Effector CD4-positive, alpha-beta T cell (primary cell): ENCODE measurements at places on chromosomes 2 and 18.

GRCh38 chr2:217166241-217166850 lies 306.5 kb upstream of the TNP1 start:
- no peak for DNase-seq

DNA sequence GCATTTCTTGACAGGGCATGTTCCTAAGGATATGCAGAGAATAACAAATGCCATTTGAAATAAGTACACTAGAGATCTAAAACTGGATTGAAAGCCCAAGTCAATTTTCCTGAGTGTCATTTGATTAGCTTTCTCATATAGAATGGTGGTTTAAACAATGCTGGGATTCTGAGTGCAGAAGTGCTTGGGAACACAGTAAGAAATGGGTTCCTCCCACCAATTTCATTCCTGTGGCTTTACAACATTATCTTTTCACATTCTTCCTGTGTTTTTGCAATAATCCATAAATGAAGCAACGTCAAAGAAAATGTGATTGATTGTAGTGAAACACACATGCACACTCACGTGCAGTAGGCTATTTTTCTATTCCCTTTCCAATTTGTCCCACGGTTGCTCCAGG lies 1858.4 kb upstream of the PIK3C3 start:
- no peak for DNase-seq

- DNase-seq, result no peak
Observed at GRCh38 chr2:234451852-234452625, 44.8 kb downstream of the ARL4C start.

- no peak for DNase-seq
Observed at GRCh38 chr18:44764863-44765262, 84.2 kb downstream of the SETBP1 start.

- no peak for DNase-seq
Observed at GRCh38 chr2:190354003-190354690, 10.8 kb downstream of the INPP1 start.

GRCh38 chr2:211816754-211817153 lies 721.8 kb downstream of the ERBB4 start:
- no peak for DNase-seq

DNA sequence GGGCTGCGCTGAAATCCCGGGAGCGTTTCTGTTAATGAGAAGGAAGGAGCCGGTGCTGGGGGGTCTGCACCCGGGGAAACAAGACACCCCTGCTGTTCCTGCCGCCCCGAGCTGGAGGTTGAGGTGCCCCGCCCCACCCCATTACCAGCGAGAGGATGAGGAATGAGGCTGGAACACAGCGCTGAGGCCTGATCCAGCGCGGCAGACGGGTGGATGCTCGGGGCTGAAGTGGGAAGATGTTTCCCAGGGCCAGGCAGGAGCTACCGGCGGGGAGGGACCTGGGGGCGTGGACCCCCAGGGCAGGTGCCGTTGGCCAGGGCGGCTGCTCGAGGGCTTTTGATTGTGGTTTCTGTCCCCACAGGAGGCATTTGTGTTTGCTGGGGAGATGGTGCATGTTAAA lies 134.3 kb upstream of the CTDP1 start:
- no peak for DNase-seq

DNA sequence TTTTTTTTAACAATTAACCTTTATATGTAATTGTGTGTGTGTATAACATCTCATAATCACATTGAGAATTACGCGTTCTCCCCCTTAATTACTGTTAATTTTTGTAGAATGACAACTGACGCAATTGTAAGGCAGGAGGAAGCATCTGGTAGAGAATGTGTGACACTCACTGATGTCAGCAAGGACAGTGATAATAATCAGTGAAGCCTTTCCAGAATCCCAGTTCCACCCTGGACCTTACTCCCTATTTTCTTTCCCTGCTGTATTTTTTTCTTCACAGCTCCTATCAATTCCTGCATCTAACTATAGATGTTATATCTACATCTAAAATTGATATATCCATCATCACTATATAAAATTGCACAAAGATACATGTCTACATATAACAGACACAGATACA lies 16.1 kb upstream of the STRN start:
- DNase-seq, result no peak

DNA sequence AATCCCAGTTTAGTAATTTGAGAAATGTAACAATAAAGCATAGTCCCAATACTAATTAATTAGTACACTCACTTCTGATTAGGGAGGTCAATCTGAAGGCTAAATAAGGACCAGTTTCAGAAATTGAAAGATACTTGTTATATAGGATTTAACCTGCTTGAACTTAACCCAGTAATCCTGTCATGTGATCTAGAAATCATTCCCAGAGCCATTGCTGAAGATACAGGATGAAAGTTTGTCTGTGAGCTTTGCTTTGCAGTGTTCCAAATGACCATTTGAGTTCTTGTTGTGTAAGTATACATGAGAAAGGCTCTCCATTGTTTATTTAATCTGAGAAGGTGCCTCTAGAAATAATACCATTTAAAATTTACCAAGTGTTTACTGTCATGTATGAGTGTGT lies 52.2 kb downstream of the GALNT1 start:
- no peak for DNase-seq

- DNase-seq, result no peak
Observed at GRCh38 chr2:152646264-152646663, 71.0 kb downstream of the PRPF40A start.

DNA sequence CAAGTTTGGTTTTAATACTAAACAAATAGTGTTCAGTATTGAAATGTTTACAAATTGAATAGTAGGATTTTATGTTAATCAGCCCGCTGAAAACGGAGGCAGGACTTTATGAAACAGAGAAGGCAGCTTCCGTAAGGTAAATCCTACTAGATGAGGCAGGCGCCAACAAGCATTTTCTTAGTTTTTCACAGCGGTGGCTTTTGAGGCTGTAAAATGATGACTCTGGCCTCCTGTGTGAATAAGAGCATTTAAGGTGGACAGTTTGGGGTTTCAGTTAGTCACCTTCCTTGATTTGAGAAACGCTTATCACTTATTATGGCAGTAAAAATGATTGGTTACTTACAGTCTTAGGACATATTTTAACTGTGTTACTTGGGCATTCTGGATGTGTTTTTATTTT lies 212.9 kb downstream of the PTGR3 start:
- no peak for DNase-seq

- DNase-seq, result no peak
Observed at GRCh38 chr2:109290887-109291643, 162.1 kb downstream of the SH3RF3 start.

DNA sequence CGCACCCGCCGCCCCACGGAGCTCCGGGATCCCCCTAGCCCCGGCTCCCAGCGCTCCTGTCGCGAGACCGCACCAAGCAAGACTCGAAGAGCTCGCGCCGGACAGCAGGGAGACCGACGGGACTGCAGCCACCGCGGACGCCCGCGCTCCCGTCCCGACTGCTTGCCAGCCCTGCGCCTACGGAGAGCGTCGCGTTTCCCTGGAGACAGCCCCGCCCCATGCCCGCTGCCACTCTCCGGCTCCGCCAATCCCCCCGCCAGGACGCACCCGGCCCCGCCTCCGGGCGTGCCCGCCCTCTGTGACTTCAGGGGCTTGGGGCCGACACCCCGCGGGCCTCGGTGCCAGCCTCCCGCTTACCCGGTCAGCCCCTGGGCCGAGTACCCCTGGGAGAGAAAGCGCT lies at the start of gene ANKMY1:
ANKMY1 (minus strand) TSS at position 181 of the 400 bp plus-strand sequence. CDS start 653 bp downstream, outside the sequence.
- DNase-seq, result peak; percentile 40

- no peak for DNase-seq
Observed at GRCh38 chr18:37285825-37286224, 279.8 kb downstream of the CELF4 start.

DNA sequence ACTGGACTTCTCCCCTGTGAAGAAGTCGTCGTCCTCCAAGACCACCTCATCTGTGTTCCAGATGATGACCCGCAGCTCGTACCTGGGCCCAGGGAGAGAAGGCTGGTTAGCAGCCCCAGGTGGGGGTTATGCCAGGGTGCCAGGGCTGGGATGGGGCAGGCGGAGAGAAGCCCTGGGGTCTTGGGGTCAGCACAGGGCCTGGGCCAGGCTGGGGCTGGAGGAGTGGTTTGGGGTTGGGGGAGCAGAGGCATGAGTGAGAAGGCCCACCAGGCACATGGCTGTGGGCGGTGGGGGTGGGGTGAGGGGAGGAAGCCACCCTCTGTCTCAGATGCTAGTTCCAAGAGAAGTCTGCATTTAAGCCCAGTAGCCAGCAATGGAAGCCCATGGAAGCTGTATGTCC lies 15.8 kb downstream of the OTOF start:
- no peak for DNase-seq

DNA sequence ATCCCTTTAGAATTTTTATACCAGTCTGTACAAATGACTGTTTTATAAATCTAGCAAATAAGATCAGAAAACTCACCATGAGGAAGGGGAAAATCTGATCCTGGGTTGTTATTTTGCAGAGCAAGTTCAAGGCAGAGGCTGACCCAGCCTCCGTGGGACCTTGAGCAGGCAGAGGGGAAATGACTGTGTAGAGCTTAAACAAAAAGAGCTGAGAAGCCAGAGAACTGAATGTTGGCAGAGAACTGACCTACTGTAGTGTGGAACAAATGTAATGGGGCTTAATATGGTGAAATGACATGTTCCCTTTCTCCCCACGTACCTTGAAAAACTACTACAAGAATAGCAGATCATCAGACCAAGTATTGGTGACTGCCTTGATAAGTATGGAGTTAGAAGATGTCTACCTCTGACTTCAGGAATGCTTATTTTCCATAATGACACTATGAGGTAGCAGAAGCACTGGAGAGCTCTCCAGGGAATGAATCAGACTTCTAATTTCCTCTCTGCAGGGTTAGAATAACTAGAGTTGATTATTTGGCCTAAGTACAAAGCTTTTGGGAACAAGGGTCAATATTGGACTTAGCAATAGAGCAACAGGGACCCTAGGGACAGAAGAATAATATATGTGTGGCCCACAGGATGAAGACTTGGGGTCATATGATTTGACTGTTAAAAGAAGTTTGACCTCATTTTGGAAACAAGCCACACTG lies 304.4 kb downstream of the CCDC178 start:
- DNase-seq, result no peak

DNA sequence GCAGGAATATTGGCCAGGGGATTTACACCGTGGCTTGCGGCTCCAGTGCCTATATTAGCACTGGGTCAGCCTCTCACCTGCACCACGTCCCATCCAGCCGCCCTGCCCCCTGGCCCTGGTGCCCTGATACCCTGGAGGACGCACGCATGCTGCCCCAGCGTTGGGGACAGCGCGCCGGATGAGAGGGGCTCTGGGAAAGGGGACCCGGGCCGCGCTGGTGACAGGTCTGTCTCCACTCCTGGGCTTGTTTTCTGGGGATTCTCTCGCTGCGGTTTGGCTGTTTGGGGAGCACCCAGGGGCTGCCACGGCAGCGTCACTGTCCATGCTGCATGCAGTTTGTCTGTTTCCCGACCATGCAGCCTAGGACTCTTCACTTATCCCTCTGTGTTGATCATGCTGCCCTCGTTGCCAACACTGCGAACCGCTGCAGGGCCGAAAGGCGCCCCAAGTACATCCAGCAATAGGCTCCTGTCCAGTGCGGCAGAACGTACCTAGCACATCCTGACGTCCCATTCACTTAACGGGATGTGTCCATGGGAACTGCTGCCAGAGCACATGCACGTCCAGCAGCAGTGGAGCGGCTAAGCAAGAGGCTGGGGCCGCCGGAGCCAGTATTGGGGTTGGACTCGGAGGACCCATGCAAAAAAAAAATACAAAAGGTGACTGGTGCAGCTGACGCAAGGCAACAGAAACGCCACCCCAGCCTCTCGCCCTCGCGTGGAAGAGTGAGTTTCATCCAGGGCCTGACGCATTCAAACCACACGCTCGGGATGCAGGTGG lies 115.5 kb upstream of the PXDN start:
- DNase-seq, result no peak

DNA sequence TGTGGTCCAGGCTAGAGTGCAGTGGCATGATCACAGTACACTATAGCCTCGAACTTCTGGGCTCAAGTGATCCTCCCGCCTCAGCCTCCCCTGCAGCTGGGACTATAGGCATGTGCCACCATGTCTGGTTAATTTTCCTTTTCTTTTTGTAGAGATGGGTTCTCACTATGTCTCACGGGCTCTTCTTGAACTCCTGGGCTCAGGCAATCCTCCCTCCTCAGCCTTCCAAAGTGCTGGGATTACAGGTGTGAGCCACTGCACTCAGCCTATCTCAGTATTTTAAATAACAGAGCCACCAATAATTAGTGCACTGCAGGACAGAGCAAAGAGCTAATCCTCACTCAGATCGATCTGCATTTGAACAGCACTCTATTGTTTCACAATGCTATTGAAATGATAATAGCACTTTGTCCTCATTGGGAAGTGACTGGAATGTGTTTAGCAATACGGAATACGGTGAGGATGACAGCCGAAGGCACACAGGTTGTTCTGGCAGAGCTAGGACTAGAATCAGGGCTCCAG lies 335.9 kb downstream of the DLGAP1 start:
- no peak for DNase-seq

GRCh38 chr2:42804338-42804737 lies 12.0 kb upstream of the HAAO start:
- no peak for DNase-seq

GRCh38 chr18:2569338-2570207 lies 1.7 kb downstream of the METTL4 start:
- no peak for DNase-seq

DNA sequence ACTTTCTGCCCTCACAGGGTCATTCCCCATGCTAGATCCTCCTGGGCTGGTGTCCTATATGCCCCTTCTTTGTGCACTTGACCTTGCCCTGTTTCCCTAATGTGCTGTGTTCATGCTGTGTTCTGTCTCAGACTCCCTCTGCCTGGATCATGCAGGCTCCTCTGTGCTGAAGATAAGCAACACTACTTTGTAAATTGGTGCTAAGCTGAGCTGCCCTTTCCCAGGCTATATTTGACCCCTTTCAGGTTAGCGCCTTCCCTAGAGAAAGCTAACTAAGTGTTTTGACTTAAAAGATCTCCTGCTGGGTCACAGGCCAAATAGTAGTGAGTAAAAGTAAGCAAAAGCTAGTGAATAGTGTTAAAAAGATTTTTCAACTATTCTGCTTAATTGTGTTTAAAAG lies 257.2 kb upstream of the RGPD4 start:
- DNase-seq, result no peak

GRCh38 chr2:49262801-49263560 lies 108.7 kb upstream of the FSHR start:
- DNase-seq, result no peak

DNA sequence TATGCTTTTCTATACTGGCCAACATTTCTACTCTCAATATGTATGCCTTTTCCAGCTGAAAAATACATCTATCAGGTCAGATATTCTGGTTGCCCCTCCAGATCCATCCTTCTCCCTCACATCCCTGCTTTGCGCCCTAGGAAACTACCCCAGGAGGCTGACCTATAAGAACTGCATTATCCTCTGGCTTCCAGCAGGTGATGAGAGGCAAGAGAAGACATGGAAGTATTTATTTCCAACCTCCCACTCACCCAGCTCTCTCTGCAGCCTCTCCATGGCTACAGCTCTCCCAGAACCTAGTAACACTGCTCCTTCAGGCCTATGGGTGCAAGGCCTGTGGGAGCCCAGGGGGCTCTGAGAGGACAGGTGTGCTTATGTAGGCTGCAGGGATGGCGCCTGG lies 42.9 kb downstream of the ARID5A start:
- DNase-seq, result no peak
